ENCODE measurements at places on chromosomes 7 and 10.

DNA sequence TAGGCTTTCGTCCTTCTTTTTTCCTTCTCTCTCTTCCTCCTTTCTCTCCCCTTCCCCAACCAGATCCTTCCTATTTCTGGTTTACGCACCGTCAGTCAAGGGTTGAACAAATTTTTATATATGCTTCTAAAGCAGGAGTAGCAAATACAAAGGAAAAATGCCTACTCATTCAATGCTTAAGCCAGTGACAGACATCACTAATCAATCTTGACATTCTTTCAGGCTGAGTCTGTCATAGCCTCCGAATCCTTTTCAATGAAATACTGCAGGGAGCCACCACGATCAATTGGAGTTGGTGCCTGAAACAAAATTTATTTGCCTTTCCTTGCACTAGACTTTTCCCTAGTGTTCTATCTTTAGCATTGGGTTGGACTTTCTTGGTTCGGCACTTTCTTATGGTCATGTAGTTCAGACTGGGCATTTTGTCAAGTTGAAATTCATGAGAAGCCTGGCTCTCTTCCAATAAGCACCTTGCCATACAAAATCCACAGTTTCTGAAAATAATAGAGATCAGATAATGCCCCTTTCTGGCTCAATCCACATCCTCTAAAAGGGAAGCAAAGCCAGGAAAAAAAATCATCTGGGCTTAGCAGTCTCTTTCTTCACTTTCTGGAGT, 239.5 kb upstream of the PLXNA4 start:
- DNase-seq, result no peak

DNA sequence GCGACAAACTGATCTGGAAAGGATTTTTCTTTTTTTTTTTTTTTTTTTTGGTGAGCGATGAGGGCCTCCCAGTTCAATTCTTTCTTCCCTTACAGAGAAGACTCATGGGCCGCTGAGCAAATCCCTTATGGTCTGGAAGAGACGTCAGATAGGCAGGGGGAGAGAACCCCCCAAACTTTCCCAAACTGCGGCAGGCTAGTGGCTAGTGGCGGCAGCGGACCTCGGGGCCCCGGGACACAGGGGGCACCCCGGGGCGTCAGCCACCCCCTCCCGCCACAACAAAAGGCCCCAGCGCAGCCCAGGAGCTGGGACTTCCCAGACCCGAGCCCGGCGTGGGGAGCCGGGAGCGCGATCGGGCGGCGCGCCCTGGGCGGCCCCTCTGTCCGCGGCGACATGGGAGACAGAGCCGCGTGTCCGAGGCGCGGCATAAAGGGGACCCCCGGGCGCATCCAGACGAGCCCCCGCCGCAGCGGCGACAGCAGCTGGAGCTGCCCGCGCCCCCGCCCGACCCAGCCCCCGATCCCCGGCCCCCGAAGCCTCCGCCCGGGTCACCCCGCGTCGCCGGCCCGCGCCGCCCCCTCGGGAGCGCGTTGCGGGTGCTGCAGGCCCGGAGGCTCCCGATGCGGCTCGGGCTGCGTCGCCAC, 755 bp downstream of the FAM171A1 start:
- no peak for DNase-seq

- no peak for DNase-seq
These were observed 84.5 kb downstream of the RTKN2 start for GRCh38 chr10:62183857-62184795.

GRCh38 chr7:127704211-127704610, 52.2 kb downstream of the SND1 start:
- no peak for DNase-seq

DNA sequence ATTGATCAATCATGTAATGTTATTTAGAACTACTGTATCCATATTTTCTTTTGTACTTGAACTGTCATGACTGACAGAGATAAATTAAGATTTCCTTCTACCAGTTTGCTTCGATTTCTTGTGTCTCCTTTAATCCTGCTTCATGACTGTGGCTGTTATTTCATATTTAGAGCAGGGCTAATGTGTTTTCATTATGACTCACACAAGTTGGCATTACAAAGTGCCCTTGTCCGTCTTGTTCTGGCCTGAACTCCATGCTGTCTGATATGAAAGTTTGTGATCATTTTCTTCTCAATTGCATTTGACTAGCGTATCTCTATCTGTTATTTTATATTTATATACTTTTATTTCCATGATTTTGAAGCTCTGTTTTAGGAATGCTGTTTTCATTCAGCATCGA, 344.1 kb upstream of the PRKCQ start:
- DNase-seq, result no peak

DNA sequence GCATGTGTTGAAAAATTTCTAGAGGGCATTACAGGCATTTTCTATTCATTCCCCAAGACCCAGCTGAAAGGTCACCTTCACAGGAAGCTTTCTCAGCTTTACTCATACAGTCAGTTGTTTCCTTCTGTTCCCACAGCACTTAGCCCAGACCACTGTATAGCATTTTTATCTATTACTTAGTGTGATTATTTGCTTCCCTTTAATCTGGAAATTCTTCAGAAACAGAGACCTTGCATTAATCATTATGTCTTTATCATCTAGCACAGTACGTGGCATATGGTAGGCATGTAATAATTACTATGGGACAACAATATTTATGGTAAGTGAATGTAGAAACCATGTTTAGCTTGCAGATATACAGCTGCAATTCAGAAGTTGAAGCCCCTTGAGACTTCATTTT, 38.2 kb upstream of the CDK6 start:
- no peak for DNase-seq

DNA sequence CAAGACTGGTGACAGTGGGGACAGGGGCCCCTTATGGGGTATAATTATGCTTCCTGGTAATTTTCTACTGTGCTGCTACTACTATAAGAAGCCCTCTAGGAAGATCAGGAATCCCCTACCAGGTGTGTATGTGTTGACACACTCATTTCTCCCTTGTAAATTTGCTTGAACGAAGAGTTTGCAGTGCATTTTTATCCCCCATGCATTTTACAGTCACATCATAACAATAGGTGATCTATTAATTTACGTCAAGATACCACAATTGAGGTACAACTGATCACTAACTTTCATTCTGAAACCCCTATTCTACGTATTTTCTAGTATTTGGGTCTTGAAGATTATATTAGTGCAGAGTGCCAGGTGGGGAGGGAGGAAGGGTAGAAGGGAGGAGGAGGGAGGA, 252.2 kb downstream of the NSUN6 start:
- DNase-seq, result no peak

GRCh38 chr7:3754493-3755341, 453.7 kb downstream of the SDK1 start:
- peak; percentile 61 for DNase-seq

DNA sequence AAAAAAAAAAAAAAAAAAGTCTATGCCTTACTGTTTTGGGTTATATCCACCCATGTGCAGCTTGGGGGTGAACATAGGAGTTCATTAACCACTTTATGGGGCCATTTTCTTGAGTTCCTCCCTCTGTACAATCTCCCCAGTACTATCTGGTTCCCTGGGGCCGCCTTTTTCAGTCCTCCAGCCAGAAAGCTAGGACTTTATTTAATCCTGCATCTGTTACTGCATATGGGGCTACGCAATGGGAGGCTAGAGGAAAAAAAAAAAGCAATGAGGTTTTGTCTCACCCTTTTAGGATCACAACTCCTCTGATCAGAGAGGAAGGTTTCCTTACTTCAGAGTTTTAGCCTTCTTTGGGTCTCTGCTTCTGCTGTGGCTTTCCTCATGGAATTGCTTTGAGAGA, 51.0 kb downstream of the BTRC start:
- no peak for DNase-seq

GRCh38 chr7:10824154-10824553, 149.5 kb upstream of the PHF14 start:
- DNase-seq, result no peak

Data from NT2/D1 (cell line).